Naive thymus-derived CD8-positive, alpha-beta T cell (primary cell): ENCODE measurements at places on chromosomes 2 and 18.

DNA sequence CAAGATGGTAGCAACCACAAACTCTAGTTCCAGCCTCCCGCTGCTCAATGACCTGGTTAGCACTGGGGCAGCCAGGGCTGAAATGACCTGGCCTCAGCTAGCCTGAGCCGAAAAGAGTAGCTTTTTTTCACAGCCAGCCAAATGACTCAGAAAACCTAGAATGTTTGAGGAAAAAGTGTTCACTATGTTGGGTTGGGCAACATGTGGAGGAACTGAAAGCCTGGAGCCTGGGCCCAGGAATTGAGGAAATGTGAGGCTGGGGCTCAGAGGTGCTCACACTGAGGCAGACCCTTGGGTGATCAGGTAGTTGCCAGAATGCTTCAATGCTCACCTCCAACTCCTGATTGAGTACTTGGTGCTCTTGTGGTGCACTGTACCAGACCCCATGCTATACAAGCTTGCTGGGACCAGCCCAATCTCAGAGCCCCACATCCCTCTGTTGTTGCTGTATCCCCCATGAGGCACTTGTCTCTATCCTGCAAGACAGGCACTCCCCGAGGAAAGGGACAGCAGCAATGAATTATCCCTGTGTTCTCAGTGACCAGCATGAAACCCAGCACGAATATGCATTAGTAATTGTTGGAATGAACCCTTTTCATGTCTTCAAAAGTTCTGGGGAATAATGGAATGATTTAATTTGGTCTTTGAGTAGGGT is 116.2 kb downstream of the USP34 start:
- no peak for DNase-seq

- no peak for DNase-seq
Observed at GRCh38 chr2:30048636-30049175, 98.1 kb upstream of the YPEL5 start.

- no peak for DNase-seq
Observed at GRCh38 chr2:88855620-88856408, 164.3 kb downstream of the RPIA start.

DNA sequence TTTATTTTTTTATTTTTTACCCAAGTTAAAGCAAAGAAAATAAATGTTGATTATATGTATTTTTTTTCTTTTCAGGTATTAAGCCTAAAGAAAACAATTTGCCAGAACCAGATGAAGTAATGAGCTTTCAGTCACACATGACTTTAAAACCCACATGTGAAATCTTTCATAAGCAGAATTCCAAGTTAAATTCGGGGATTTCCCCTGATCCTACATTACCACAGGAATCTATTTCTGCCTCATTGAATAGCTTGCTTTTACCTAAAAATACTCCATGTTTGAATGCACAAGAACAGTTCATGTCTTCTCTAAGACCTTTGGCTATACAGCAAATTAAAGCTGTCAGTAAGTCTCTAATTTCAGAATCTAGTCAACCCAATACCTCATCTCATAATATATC is 26.6 kb downstream of the GEN1 start:
- DNase-seq = no peak

DNA sequence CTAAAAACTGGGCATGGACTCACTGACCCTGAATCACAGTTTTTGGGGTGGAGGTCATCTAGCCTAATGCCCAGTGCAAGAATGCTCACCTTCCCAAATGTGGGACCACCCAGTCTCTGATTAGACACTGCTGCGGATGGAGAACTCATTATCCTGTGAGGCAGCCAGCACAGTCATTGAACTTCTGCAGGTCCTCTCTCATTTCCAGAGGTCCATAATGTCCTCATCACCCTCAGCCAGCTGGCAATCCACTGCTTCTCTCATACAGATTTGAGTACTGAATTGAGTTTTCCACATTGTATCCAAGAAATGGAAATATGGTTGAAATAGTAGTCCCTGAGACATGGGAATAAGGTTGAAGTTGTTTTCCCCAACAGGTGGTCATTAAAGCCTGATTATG is 5.0 kb upstream of the MYO5B start:
- DNase-seq = no peak

GRCh38 chr2:33495683-33496082 is 19.2 kb downstream of the RASGRP3 start:
- no peak for DNase-seq

DNA sequence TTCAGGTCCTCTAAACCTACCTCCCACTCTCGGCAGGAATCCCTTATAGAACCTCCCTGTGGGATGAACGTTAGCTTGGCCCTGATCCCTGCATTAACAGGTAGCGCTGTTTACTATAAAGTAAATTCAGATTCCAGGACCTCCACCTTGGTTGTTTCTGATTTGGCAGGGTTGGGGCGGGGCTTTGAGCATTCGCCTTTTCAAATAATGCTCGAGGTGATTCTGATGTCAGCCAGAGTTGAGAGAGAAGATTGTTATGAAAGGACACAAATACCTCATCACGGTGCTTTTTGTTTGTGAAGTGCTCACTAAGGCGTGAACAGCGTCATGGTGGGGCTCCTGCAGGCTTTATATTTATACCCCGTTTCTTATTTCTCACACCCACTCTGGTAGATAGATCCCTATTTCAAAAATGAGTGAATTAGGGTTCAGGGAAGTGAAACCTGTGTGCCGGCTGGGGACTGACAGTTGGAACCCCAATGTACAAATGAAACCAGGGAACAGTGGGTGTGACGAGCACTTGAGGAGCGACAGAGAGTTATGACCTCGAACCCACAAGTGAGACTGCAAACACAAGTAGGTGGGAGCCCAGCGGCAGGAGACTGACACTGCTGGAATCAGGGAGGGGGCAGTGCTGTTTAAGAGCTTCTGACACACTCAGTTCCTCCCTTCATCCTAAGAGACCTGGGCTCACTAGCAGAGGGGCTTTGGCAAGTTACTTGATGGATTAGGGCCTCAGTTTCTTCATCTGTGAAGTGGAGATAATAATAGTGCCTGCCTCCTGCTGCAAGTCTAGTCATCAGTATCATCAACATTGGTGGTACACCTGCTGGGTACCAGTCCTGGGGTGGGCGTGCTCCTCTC is 14.2 kb upstream of the CXCR4 start:
- peak; percentile 86 for DNase-seq
